Stimulated activated CD8-positive, alpha-beta memory T cell treated with anti-CD3 and anti-CD28 coated beads, Interleukin-7, amount 100 ng/mL, for 48 hours (primary cell): ENCODE measurements at places on chromosomes 13 and 19.

DNA sequence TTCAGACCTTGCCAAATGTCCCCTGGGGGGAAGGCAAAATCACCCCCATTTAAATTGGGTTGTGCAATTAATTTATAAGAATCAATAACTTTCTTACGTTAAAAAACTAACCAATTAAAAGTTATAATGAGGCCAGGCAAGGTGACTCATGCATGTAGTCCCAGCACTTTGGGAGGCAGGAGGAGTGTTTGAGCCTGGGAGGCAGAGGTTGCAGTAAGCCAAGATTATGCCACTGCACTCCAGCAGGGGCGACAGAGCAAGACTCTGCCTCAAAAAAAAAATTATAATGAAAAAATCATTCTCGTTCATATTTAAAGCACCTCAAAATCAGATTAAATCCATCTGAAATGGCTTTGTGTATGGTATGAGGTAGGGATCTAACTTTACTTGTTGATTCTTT, 18.4 kb upstream of the SIGLEC14 start:
- no peak for DNase-seq

GRCh38 chr13:104701591-104701990, 1635.4 kb upstream of the SLC10A2 start:
- DNase-seq = no peak

DNA sequence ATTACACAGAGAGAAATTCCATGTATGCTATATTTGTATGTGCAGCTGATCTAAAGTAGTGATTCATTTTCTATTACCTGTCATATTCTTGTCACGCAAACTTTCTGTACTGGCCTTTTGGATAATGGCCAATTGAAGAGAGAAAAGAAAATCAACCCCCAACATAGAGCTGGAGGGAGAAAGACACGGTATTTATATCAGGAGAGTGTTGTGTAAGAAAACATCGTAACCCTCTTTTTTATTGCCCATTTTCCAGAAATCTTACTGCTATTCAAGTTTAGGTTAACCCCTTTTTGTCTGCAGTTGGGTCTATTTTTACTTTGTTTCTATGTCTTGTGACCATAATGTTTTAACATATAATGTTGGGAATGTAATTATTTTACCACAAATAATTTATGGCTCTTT, 27.9 kb downstream of the DGKH start:
- DNase-seq = no peak

- DNase-seq = no peak
Observed at GRCh38 chr13:99004978-99005377, 27.1 kb upstream of the DOCK9 start.

DNA sequence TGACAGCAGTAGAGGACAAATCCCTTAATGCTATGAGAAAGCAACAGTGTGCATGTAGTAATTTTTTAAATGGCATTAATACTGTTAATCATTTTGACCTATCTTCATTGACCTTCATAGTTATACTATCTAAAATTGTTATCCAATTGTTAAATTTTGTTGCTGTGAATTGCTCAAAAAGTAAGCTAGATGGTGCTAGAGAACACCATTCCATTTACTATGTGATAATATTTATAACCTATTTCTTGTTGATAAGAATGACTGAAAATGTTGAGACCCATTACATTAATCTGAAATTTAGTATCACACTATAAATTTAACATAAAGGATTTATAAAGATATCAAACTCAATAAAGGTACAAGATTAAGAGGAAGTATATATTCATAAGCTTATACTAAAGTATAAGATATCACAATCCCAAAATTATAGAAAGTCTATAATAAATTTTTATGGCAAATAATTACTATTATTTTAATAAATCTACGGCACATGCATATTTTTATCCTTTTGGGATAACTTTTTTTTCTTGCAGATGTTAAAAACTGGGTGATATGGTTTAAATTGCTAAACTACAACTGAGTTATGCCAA, 1573.3 kb downstream of the PCDH9 start:
- DNase-seq = no peak

GRCh38 chr19:10562609-10563008, 3.2 kb downstream of the KRI1 start:
- no peak for DNase-seq

- no peak for DNase-seq
Observed at GRCh38 chr19:28332351-28332750, 880.6 kb downstream of the UQCRFS1 start.

- DNase-seq = no peak
Observed at GRCh38 chr13:32019612-32020233, 11.9 kb upstream of the FRY start.

DNA sequence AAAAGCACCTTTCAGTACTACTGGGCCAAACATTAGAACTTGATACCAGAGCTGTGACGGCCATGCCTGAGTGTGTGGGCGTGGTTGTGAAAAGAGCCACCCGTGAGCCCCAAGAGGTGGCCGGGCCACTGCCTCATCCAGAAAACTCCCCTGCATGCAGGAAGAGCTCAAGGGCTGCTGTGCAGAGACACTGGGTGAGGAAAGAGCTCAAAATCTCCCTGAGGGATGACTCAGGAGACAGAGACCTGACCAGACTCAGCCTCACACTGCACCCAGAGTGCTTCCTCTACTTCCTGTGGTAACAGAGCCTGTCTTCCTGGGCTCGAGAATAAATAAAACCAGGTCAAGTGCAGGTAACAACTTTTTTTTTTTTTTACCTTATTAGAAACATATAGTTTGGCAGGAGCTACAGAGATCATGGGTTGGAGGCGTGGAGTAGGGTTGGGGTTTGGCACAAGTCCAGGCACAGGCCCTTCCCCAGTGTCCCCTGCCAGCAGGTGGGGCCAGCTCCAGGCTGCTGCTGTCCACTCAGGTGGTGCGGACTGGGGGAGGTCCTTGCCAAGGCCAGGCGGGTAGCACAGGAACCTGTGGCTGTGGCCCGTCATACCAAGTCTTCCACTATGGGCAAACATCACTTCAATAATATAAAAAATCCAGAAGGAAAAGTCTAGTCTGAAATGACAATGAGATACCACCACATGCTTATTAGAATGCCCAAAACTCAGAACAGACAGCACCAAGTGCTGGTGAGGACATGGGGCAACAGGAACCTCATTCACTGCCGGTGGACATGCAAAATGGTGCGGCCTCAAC, 25.5 kb downstream of the ELL start:
- no peak for DNase-seq

DNA sequence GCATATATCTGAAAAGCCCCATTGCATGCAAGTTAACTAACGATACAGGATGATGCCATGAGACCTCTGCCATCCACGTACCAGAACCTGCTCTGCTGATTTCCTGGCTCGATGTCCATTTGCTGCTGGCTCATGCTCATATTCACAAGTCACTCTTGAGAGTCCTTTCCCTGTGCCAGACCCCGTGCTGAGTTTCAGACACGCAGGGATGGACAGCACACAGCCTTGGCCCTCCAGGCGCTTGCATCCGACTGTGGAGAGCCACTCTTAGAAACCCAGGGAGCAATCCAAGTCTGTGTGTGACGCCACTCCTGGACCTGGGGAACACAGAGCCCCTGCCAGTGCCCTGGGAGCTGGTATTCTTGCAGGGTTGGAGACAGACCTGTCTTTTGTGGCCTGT, 37.6 kb upstream of the TSHZ3 start:
- DNase-seq = no peak
